ENCODE measurements at places on chromosomes 7 and 10.

DNA sequence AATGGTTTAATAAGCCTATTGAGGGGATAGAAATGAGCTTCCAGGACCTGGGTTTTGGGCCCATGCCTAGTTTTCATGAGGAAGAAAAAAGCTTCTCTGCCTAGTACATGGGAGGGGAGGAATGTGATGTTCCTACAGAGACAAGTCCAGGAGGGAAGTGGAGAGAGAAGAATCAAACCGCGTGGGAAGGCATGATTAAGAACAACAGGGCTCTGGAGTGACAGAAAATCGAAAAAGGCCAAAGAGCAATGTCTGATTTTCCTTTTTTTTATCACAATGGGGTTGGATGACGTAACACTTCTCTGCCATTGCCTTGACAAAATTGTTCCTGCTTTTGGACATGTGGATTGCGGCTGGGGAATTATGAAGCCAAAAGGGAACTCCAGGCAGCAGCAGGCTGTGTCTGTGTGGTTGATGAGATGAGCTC is 258.6 kb downstream of the CXCL12 start:
- no peak for DNase-seq

DNA sequence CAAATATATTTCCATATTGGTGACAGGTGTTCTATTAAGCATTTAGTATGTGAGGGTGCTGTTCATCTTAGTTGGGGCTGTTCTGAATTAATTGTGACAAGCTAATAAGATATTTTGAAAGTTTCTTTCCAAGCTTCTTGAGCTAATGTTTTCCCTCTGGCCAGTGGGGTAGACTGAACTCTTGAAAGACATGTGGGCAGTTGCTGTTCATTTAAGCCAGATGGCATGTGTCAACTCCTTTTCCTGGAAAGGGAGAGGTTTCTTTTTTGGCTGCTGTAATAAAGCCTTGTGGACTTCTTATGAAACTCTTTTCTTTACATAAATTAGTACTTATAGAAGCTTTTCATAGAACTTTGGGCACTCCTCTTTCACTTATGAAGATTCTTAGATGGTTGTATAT is 21.7 kb downstream of the RAB18 start:
- DNase-seq = no peak

- no peak for DNase-seq
Observed at GRCh38 chr10:71250405-71250804, 38.0 kb downstream of the UNC5B start.

DNA sequence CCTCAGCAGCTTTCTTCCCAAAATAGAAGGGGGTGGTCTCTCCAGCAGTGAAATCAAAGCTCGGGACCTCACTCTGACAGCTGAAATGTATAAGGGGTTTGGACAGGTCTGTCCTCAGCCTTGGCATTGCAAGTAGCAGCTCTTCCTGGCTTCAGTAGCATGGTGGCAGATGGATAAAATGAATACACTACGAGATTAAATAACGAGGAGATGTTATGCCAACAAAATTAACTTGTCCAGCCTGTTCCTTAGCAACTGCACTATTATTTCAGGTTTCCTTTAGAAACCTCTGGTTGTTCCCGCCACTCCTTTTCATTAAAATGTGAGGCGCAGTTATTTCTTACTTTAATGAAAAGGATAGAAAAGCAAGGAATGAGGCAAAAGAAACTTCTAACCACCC is 24.9 kb downstream of the PRLHR start:
- no peak for DNase-seq

DNA sequence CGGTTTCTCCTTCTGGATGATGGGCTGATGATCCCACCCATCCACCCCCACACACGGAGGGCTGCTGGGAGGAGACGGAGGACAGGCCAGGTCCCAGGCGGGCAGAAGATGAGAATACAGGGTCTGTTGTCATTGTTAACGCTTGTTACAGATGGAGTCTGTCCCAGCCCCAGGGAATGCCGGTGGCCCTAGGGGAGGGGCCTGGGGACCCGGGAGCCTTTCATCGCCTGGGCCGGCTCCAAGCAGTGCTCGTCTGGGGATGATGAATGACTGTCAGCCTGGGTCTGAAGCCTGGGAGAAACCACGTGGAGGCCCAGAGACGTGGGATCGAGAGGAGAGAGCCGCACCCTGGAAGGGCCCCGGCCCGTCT is 69.2 kb downstream of the UNCX start:
- DNase-seq = no peak

DNA sequence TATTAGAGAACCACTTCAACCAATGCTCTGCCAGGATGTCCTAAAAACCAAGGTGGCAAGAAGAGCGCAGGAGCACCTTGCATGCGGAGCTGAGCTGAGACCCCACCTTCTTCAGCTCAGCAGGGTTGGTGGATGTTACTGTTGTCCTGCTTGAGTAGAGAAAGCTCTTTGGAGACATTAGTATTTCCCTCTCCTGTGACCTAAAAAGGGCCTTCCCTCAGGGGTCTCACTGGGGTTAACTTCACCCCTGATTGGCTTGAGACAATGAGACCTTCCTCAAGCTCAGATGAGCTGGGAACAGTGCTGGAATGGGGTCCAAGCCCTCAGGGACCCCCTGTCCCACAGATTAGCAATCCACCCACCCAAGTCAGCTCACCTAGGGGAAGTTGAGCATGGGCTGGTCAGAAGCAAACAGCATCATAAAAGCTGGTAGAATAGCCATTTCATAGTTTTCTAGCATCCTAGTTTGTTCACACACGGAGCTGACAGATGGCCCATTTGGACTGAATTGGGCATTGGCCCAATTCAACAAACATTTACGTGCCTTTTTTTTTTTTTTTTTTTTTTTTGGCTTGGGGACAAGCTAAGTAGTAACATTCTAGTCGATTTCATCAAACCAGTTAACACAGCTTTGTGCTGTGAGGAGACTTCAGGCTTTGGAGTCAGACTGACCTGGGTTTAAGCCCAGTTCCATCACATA is 100.6 kb upstream of the HABP2 start:
- no peak for DNase-seq

Measured in activated T-helper 1 cell treated with anti-CD3 and anti-CD28 coated beads, Interleukin-2, amount 50 U/mL, for 16 hours (primary cell).